ENCODE measurements at places on chromosomes 1 and 21. TPM values are rescaled to one million over a fixed set of nuclear protein-coding genes. Genes with fewer than 3 reads are reported as not detected.

Gene SPRR1B
- not detected for total RNA-seq

Gene SPRR2A
- total RNA-seq: not detected

Gene EXO5
- total RNA-seq: 9.7 TPM

DNA sequence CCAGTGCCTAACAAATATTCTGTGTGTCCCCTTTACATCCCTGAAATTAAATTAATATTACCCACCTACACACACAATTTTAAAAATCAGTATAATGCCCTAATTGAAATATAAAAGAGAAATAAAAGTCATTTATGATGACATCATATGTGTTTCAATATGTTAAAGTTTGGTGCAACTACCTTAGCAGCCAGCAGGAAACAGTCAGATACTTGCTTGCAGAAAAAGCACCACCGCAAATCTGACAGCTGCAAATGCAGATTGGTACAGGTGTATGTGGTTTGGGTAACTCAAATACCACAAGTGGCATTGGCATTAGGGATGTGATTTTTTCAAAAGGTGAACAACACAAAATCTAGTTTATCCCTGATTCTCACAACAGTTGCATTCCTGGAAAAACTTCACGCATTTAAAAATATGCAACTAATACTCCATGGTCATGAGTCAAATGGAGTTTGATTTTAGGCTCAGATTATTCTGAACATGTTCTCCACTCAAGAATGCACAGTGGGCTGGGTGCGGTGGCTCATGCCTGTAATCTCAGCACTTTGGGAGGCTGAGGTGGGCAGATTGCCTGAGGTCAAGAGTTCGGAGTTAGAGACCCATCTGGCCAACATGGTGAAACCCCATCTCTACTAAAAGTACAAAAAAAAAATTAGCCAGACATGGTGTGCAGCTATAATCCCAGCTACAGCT lies 106.3 kb downstream of the EDEM3 start:
- H3K4me3 ChIP-seq: no peak overlapping the region
- no peak for DNase-seq
- no peaks in the 10 kb centered on the region for H3K36me3 ChIP-seq
- H3K27me3 ChIP-seq: peaks cover 18% of the 10 kb centered on the region

DNA sequence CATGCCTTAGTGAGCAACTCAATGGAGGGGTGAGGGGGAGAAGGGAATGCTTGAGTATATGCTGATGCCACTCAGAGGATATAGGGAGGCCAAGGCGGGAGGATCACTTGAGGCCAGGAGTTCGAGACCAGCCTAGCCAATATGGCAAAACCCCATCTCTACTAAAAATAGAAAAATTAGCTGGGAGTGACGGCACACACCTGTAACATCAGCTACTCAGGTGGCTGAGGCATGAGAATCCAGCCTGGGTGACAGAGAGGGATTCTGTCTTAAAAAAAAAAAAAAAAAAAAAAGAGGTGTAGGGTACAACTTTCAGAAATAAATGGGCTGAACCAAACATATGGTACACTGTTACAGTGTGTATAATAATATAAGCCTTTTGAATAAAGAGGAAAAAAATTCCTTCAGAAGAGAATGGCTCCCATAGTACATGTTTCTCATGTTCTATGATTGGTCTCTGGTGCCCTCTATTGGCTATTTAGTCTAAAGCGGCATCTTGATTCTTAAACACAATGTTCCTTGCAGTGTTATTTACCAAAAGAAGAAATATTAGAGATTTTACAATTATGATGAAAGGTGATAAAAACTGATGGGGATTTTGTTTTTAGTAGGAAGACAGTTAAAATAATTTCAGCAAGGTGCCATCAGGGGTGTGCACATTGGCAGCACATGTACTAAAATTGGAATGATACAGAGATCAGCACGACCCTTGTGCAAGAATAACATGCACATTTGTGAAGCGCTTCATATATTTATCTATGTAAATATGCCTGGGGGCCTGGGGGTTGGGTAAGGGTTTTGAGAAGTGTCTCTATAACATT lies 109.8 kb downstream of the PATJ start:
- no peak for DNase-seq
- H3K27ac ChIP-seq: no peak overlapping the region
- no peaks in the 10 kb centered on the region for H3K27me3 ChIP-seq
- H3K4me3 ChIP-seq: no peak overlapping the region
- H3K36me3 ChIP-seq: peaks cover 5% of the 10 kb centered on the region
